ENCODE measurements at places on chromosomes 16 and 17.

DNA sequence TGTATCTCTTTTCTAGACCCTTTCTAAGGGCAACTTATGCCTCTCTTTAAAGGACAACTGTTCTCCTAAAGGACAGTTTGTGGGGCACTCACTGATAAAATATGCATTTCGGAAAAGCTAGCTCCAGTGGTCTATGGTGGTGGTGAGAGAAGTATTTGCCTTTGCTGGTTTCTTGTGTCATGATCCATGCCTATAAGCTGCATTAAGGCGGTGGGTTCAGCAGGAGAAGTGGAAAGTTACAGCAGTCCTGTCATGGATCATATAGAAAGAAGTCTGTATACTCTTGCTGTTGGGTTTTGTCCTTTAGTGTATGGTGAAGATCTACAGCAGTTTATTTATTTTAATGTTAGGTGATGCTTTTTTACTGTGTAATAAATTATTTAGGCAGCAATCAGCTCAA lies 563.9 kb upstream of the PSMD7 start:
- DNase-seq, result no peak

DNA sequence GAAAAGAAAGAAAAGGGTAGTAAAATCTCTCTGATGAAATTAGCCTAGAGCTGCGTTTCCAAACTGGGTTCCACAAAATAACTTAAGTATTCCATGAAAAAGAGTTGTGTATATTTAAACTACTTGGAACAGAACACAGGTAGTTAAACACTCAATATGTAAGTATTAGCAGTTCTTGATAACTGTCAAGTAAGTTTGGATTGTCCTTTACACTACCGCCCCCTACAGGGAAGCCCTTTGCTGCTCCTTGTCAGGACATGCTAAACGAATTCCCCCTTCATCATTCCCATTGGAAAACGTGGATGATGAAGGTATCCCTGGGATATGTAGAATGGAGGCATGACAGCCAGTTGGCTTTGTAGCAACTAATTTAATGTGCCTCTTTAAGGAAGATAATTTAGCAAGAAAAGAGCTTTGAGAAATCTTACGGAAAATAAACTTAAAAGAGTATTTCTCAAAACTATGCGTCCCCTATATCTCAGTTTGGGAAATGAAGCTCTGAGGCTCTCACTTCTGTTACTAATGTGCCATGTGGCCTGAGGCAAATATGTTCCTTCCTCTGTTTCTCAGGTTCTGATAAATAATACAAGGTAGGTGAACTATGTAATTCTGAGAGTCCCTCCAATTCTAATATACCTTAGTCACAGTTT lies 18.8 kb downstream of the NCBP3 start:
- peak; percentile 76 for DNase-seq

- DNase-seq, result no peak
Observed at GRCh38 chr16:12735805-12736204, 67.9 kb downstream of the CPPED1 start.

DNA sequence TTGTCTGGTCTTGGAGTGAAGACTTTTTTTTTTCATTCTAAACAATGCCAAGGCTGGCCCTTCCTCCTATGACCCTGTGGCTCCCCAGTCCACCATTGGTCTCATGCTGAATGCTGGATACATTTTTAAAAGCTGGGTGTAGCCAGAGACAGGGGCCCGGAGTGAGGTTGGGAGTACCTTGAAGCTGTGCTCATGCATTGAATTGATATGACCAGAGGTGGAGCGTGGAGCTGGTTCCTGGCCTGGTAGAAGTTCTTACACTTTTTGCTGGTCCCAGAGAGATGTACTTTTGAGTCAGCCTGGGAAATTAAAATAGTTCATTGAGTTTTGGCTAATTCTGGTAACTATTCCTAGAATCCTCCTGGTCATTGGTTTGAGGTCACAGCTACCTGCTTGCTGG lies 83.6 kb downstream of the CMIP start:
- DNase-seq, result no peak

DNA sequence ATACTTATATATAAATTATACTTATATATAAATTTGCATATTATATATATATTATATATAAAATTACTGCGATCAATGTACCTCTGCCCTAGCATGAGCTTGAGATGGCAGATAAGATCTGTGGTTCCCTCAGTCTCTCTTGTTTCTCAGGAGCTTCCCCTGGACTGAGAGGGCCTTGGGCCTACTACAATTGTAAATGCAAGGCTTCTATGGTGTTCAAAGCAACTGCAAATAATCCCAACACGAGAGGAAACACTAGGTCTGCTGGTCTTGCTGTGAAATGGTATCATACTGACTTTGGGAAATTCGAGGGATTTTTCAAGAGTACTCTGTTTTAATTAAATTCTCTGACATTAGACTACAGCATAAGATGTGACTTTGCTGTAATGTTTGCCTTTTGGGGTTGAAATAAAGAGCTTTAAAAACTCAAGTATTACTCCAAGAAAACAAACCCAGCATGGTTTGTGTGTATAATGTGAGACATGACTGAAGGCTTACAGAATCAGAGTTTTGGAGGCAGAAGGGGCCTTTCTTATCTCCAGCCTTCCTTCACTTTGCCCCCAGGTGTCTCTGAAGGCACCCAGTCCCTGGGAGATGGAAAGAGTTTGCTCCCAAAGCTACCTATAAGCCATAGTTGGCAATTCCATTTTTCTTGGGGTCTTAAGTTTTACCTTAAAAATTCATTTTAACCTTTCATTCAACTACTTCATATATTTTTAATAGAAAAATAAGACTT lies 24.2 kb downstream of the ACSM1 start:
- DNase-seq, result no peak

- DNase-seq, result peak; percentile 80
Observed at GRCh38 chr16:19884611-19885450, at the start of gene GPRC5B. Gene GPRC5B, minus strand, starts transcription at chr16:19884848. Its CDS starts 12,003 bp downstream, at chr16:19872845.

DNA sequence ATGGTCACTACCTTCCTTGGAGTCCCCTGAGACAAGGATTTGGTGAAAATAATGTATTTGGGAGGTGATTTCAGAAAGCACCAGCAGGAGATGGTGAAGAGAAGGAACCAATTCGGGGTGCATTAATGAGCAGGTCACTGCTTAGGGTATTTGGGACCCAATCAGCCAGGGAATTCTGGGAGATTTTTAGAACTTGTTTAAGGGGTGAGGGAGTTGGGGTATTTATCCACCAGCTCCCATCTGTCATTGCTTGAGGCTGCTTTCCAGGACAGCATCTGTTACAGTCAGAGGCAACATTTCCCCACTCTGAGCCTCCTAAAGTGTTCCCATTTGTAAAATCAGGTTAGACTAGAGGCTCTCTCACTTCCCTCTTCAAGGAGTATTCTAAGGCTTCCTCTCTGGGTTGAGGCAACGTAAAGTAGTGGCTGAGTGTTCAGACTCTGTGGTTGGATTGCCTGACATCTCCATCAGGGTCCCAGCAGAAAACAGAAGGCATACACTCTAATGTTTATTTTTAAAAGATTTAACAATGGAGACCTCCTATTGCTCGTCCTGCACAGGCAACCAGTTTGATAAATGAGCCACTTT lies 60.9 kb downstream of the CLEC19A start:
- no peak for DNase-seq

DNA sequence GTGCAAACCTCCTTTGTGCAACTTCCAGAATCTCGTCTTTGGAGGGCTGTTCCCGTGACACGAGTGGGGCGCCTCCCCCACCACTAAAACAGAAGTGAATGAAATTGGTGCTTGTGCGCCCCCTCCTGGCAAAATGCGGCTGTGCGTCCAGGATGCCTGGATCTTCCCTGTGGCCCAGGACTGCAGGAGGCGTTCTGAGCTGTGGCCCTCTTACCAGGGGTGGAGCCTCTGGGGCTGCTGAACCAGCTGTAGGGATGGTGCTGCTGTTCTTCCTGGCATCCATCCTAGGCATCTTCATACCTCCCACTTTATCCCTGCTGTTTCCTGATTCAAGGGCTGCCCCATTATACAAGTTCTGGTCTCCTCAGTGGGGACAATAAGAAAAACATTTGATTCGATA lies 18.5 kb upstream of the NAGLU start:
- peak; percentile 92 for DNase-seq

GRCh38 chr17:43418441-43419374 lies 19.9 kb downstream of the ARL4D start:
- DNase-seq, result peak; percentile 90

DNA sequence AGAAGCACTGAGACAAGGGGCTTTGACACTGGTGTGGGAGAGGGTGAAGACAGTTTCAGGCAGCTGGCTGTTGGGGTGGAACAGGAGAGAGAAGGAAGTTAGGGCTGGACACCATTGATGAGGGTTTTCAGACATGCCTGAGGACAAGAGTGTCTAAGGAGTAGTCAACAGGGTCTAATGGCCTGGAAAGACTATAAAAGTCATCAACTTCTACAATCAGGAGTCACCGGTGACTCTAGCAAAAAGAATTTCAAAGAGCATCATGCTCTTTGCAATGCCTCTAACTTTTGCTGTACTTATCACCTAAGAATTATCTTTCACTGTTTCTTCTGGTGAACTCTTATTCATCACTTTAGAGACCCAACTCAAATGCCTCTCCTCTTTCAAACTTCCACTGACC lies 213.9 kb downstream of the C16orf78 start:
- DNase-seq, result no peak

DNA sequence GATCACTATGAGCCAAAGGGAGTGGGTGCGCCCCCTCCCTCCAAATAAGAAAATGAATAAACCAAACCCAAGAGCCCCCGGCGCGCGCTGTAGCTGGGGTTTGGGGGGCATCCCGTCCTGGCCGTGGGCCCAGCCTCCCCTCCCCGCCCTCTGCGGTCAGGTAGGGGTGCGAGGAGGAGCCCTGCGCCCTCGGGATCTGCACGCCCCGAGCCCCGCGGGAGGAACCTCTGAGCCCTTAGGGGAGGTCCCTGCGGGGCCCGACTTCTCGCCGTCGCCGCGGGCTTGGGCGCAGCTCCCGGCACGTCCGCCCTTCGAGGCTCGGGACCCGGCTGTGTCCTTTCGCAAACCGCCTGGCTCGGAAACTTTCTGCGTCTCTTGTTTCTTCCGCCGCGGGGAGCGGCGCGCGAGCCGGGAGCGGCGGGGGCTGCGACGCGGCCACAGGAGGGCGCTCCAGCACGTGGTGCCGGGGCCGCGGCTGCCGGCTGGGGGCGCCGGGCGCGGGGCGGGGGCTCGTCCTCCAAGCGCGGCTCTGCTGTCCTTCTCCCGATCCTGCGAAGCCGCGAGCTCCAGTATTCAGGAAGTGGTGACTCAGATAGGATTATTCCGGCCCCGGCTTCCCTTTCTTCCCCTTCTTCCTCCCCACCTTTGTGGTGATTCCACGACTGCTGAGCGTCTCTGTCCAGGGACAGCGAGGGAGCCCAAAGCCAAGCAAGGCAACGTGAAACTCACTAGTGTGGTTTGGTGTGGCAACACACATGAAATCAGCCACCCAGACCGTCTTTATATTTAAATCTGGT lies 1.6 kb downstream of the PITPNC1 start:
- peak; percentile 92 for DNase-seq

- DNase-seq, result peak; percentile 83
Observed at GRCh38 chr17:66533572-66533971, 231.2 kb downstream of the PRKCA start.

DNA sequence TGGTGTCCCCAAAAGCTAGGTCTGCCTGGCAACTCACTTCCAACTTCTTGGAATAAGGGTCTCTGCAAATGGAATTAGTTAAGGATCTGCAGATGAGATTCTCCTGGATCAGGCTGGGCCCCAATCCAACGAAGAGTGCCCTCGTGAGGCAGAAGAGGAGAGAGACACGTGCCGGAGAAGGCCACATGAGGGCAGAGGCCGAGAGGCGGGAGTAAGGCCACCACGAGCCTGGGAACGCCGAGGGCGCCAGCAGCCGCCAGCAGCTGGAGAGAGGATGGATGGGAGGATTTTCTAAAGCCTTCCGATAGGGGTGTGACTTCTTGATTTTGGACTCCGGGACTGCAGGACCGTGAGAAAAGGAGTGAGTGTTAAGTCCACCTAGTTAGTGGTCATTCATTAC lies 76.3 kb downstream of the JPH3 start:
- peak; percentile 26 for DNase-seq

DNA sequence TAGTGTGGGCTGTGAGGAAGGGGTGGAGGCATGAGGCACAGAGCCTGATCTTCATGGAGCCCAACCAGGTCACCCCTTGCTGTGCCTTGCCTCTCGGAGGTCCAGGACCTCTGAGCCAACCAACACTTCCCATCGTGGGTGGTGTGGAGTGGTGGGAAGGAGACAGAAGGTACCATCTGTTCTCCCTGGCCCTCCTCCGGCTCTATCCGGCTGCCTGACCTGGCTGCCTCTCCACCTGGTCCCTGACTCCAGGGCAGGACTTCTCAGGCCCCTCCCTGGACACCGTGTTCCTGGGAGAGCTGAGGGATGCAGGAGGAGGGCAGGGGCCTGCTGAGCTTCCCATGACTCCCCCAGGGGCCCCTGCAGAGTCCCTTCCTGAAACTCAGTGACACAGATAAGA lies 3.9 kb downstream of the PDK2 start:
- DNase-seq, result no peak

- DNase-seq, result no peak
Observed at GRCh38 chr17:82978765-82979349, 100.6 kb upstream of the METRNL start.

DNA sequence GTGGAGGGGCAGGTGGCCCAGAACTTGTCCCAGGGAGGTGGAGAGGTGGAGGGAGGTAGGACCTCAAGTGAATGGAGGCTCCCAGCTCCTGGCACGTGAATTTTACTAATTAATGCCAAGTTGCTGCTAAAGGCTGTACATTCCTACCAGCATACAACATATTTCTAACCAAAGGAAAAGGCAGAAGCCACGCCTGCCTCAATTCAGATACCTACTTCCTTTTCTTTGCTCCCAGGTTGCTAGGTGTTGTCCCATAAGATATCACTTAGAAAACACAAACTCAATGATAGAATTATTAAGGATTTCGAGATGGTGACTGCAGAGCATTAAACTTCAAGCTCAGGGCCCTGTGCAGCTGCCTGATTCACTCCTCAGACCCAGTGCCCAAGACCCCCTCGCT lies 20.5 kb upstream of the SMPD3 start:
- DNase-seq, result no peak

DNA sequence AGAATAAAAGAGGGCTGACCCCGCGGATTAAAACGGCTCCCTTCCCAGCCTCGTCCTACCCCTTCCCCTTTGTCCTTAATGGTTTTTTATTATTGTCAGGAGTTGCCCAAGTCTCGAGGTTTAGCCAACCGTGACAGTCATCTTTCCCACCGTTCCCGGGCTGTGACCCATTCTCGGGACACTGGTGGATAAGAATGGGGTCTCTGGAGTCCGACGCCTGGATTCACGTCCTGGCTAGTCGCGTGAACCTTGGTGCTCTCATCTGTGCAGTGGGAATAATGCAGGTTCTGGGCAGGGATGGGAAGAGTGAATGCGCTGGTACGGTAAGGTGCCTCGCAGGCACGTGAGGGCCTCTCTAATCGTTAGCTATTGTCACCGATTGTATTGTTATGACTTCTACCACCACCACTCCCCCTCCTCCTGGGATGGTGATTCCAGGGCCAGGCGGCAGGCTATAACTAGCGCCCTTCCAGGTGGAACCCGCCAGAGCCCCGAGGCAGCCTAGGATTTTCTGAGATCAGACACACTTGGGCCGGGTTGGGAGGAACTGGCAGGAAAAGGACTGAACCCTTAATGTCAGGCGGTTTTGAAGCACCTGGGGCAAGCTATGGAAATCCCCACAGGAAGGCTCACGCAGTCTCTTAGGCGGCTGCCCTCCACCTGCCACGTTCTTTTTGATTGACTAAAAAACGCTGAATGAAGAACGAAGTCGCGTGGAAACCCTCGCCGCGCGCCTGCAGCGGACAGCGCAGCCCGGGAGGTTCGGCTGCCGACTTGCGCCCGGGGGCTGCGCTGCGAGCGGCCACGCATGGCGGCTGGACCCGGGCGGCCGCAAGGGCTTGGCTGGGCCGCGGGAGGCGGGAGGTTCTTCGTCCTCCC lies 2.7 kb downstream of the HS3ST3B1 start:
- peak; percentile 60 for DNase-seq

- DNase-seq, result no peak
Observed at GRCh38 chr16:55240888-55241287, 83.1 kb upstream of the IRX6 start.

Data from astrocyte of the hippocampus (primary cell).